MM.1S (cell line): ENCODE measurements at places on chromosomes 3 and 15.

DNA sequence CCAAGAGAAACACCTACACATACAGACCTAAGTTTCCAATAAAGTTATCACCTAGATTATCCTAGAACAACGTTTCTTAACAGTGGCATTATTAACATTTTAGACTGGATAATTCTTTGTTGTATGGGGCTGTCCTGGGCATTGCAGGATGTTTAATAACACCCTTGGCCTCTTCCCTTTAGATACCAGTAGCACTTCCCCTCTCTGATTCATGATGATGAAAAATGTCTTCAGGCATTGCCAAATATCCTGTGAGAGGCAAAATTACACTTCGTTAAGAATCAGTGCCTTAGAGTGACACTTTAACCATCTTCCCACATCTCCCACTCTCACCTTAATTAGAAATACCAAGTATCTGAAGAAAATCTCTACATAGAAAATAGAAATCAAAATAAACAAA, 352.6 kb downstream of the CGGBP1 start:
- no peak for DNase-seq

GRCh38 chr15:88894348-88894818, 961 bp downstream of the HAPLN3 start:
- peak; percentile 80 for DNase-seq

DNA sequence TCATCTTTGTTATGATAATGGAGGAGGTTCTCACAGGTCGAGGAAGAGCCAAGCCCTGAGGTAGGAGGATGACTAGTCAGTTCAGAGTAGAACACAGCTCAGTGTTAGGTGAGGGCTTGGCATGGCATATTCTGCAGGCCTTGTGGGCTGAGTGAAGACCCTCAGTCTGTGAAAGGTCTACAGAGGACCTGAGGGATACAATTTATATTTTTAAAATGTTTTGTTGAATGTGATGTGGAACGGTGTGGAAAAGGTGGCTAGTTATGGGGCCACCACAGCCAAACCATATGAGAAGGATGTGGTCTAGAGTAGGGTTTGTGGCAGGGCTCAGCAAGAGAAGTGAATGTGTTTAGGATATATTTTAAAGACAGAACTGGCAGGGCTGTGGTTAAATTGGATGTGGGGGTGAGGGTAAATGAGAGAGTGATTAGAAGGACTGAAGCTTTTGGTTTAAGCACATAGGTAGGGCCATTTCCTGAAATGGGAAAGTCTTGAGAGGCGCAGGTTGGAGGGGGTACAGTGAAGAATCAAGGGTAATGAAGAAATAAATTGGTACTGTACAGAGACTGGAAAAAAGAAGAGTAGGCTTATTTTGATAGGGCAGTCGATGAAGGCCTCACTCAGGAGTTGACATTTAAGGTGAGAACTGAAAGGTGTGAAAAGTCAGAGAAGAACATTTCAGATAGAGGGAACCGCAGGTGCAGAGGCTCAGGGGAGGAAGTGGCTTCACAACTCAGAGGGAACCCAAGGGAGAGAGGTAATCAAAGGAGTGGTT, 60.5 kb downstream of the SPTSSB start:
- peak; percentile 80 for DNase-seq

- DNase-seq = no peak
These were observed 19.4 kb downstream of the ASTE1 start for GRCh38 chr3:131007256-131007655.

- DNase-seq = no peak
These were observed 40.8 kb downstream of the PLCH1 start for GRCh38 chr3:155704061-155704460.

DNA sequence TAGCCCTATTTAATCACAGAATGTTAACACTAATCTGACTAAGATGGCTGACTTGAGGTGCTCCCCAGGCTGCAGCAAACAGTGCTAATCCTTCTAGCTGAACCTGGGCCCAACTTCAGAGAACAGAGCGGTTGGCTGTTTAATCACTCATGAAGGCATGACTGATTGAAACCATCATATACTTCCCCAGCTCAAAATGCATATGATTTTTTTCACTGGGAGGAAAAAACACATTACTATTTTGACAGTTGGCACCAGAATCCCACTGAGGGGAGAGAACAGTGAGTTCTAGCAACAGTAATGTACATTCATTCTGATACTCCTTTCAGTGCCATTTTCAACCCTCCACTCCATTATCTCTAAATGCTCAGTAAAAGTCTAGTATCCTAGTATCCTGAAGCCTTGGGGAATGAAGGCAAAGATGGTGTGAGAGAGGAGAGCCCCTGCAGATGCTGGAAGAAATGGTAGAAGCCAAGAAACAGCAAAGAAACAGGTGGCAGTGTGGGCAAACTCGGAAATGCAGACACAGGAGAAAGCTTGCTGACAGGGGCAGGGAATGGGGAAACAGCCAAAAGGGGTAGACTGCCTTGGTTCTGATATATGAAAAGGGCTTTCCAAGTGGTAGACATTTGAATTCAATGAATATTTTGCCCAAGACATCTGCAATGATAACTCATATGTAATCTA, 34.4 kb upstream of the CASR start:
- DNase-seq = no peak

DNA sequence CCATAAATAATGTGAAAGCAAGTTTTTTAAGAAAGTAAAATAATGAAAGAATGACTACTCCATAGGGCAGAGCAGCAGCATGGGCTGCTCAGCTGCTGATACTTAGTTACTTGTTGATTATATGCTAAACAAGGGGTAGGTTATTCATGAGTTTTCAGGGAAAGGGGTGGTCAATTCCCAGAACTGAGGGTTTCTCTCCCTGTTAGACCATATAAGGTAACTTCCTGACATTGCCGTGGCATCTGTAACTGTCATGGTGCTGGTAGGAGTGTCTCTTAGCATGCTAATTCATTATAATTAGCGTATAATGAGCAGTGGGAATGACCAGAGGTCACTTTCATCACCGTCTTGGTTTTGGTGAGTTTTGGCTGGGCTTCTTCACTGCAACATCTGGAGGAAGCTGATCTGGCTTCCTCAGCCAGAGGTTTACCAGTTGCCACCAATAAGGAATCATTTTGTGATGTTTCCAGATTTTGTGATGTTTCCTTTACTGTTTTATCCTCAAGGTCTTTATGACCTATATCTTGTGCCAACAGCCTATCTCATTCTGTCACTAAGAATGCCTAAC, 121.8 kb upstream of the CHL1 start:
- DNase-seq = no peak

DNA sequence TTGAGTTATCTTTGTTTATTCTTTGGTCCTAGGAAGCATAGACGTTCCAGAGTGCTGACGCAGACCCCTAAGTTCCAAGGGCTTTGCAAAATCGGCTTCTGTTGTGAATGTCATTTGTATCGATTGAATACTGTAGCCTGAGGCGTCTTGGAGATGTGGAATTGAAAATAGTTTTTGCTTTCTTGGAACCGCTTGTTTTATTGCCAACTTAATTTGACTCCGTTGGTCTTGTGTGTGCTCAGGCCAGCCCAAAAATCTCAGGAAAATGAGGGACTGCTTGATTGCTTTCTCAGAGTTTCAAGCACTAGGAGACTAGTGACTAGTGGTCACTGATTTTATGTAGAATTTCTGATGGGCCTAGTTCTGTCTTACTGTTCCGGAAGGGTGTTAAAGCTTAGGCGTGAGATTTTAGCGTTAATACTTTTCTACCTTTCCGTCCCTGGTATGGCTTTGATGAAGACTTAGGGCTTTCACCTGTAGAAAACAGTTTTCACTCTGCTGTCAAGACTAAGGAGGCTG, 263 bp upstream of the UTS2B start:
- no peak for DNase-seq

GRCh38 chr15:67067930-67068551, 2.6 kb downstream of the SMAD3 start:
- peak; percentile 50 for DNase-seq

GRCh38 chr15:81323944-81324881, at the start of gene STARD5:
TSS of gene STARD5 (minus strand) at chr15:81324141. CDS start at chr15:81324099, 42 bp downstream.
- peak; percentile 99 for DNase-seq

DNA sequence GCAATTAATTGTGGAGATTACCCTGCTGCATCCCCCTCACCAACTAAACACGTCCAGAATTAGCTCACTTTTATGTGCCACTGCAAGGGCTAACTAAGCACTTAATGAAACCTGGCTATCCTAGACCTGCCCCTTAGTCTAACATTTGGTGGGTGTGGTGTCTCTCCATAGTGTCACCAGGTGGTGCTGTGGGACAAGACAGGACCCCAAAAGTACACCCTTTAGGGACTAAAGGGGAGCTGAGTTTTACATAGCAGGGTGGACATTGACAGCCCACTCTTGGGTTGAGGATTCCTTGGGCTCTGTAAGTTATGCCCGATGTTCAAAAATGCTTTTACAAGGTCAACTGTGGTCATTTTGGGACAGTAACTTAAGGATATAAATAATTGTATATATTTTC, 5.7 kb downstream of the DUT start:
- DNase-seq = peak; percentile 27

GRCh38 chr3:51338632-51339031, 46.5 kb upstream of the MANF start:
- DNase-seq = no peak

GRCh38 chr3:11154953-11155325, 646 bp downstream of the HRH1 start:
- DNase-seq = no peak

DNA sequence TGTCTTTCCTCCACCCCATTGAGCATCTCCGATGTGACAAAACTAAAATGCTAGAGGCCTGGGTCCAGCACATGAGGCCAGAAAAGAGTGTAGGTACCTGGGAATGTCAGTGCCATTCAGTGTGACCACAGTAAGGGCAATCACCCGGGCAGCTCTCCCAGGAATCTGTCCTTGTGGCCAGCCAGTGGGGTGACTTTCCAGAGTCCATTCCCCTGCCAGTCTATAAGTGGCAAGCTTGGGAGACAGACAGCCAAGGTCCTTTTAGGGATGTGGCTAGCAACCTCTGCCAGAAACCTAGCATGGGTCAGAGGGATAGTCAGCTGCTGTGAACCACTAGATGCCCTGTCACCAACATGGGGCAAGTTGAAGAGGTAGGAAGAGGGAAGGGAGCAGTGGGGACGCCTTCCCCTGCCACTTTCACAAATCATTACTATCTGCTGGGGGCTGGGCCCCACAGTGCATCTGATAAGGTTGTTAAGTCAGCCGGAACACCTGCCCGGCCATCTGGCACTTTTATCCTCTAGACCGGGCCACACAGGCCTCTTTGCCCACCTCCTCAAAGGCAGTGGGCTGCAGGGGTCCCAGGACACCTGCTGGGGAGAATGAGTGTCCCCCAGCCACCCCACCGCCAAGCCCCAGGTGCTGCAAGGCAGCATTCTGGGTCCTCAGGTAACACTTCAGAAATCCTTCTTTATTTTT, 24.8 kb upstream of the DET1 start:
- no peak for DNase-seq

DNA sequence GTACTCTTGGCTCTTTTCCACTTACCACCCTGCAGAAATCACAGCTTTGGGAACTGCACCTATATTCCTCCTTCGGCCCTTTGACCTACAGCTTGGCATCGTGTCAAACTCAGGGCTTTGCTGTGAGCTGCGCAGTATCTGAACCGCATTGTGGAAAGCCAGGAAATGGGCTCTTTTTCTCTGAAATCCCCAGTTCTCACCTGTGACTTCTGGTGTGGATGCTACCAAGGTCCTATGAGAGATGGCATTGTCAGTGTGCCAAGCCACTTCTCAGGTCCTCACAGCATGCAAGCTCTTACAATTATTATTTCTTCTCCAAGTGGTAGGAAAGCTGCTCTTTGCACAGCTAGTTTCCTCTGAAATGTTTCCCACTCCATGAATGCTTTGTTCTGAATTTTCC, 450.6 kb upstream of the TBL1XR1 start:
- DNase-seq = no peak

- no peak for DNase-seq
These were observed 500.1 kb upstream of the CFAP20DC start for GRCh38 chr3:59549962-59550361.

GRCh38 chr3:123276346-123277006, 74.7 kb downstream of the SEC22A start:
- no peak for DNase-seq

DNA sequence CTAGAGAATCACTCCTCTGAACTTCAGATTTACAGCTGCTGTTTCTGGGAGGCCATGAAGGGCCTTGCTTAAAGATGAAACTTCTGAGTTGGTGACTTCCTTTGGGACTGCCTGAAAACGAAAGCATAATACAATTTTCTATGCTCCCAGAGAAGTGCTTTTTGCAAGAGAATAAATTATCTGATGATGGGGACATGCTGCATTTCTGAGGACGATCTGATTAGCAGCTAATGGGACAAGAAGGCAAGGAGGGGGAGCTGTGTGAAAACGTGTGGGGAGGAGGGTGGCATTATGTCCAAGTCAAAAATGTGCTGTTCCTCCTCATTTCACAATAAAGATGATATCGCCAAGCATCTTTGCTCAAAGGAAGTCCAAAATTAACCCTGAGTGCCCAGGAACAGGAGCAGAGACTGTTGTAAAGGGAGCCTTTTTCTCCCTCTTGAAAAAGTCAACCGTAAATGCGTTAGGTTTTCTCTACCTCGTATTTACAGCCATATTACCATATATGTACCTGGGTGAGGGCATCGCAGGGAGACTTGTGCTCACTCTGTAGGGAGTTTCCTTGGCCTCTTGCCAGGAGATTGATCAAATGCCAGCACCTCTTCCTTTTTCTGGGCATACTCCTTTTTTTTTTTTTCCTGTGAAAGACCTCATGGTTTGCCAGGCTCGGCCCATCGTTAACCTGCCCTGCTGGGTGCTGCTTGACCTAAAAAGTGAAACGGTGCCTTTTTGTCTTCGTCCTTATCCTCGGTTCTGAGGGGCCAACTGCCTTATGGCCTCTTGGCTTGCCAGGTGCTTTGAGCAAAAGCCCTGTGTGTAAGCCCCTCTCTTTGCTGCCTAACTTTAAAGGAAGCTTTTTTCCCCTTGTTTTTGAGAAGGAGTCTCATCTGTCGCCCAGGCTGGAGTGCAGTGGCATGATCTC, 11.5 kb downstream of the ITPR1 start:
- peak; percentile 61 for DNase-seq

GRCh38 chr3:34357461-34357860, 559.0 kb downstream of the PDCD6IP start:
- DNase-seq = no peak
